Naive thymus-derived CD8-positive, alpha-beta T cell (primary cell): ENCODE measurements at places on chromosomes 1 and 21. TPM values are rescaled to one million over a fixed set of nuclear protein-coding genes. Genes with fewer than 3 reads are reported as not detected.

- no peak for DNase-seq
Observed at GRCh38 chr1:79517470-79518224, 511.1 kb upstream of the ADGRL4 start.

ZP4 gene
- total RNA-seq: not detected

DNA sequence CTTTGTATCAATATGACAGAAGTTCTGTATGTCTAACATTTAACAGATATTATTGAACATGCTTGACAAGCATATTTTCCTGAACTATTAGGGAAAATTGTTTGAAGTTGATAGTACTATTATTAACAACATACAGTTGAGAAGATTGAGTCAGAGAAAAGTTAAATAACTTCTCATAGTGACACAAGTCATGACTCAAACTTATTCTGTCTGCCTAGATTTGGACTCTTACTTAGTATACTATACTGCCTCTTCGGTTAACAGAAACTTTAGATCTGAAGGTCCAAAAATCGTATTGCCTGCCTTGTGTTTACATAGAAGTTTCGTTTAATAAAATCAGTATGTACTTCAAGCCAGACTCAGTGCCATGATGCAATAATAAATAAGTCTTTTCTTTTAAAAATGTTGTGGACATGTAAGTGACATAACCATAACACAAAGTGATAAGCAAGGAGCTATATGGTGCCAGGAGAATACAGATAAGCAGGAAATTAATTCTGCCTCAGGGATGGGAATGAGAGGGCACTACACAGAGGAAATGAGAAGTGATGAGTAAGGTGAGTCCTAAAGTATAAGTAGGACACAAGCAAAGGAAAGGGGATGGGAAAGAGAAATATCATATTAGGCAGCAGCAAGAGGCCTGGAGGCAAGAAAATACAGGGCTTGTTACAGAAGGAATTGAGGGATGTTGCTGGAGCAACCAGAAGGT is 48.1 kb downstream of the LHX9 start:
- no peak for DNase-seq

DNA sequence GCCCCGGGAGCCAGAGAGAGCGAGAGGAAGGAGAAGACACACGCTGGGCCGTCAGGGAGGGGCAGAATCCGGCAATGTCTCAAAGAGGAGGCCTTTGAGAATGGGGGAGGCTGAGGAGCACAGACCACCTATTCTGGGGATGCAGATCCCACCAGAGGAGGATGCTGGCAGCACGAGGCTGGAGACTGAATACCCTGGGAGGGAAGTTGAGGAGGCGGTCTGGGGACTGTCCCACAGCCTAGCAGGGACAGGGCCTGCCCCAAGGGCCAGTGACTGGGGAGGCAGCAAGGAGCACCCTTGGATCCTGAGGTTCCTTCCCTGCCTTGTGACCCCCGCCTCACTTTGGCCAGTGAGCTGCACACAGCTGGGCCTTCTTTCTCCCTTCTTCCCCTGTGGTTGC is 49.2 kb downstream of the SLC37A1 start:
- no peak for DNase-seq

DNA sequence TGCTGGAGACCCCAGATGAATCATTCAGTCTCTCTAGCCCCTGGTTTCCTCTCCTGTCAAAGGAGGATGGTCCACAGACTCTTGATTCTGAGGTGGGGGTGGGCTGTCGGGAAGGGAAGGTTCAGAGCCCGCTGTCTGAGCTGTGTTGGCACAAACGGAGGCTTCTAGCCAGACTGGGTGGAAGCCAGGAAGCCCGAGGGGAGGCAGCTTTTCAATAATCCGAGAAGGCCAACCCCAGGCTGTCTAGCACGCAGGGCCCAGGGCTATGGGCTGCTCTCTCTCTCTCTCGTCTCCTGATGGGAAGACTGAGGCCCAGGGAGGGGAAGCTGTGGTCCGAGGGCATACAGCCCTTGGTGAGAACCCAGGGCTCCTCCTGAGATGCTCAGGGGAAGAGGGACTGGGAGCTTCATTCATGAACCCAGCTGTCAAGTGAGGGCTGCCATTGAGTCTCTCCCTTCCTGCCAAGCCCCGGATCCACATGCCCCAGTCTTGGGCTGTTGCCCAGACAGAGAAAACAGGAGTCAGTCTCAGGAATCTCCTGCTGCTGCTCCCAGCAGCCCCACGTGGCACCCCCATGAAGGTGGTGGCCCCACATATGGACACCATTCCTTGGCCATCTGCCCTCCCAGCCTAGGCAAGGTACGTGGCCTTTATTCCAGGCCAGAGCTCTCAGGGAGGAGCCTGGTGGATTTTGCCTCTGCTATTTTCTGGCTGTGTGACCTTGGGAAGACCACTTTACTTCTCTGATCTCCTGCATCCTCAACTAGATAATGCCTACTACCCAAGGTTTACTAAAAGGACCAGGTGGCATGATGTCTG is 44.4 kb downstream of the RAP1GAP start:
- no peak for DNase-seq

- DNase-seq: no peak
Observed at GRCh38 chr21:17492415-17493168, 20.3 kb upstream of the CXADR start.

DNA sequence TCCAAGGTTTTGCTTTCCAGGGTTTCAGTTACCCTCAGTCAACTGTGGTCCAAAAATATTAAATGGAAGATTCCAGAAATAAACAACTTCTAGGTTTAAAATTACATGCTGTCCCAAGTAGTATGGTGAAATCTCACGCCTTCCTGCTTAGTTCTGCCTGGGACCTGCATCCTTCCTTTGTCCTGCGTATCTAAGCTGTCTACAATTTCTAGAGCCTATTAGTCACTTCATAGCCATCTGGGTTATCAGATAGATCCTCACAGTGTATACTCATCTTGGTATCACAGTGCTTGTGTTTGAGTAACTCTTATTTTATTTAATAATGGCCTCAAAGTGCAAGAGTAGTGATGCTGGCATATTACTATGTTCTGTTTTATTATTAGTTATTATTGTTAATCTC is 157.7 kb downstream of the ROR1 start:
- no peak for DNase-seq

SYDE2 gene
- 8.5 TPM for total RNA-seq

DNA sequence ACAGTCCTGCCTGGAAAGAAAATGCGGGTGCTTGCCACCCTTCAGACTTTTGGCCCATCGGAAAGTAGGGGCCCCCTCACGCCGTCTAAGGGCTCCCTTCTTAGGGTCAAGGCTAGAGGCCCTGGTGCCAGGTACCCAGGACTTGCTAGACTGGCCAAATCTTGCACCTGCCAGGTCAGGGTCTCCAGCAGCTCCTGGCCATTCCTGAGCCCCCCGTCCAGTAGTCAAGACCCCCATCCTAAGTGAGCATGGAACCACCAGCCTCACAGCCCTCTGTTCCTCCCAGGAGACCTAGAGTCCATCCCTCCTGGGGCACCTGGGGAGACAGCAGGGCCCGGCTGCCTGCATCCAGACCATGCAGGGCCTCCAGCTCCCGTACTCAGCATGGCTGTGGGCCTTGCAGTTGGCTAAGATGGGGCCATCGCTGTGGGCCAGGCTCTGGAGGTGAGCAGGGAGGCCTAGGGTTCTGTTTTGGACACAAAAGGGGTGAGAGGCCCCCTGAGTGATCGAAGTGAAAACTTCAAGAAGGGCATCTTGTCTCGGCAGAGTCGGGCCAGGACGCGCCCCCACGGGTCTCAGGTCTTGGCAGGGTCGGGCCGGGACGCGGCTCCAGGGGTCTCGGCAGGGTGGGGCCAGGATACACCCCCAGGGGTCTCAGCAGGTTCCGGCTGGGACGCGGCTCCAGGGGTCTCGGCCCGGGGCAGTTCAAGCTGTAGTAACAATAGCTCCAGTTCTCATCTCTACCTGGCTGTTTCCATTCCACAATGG is 5.9 kb downstream of the FNDC10 start:
- no peak for DNase-seq

RPTN gene
- total RNA-seq: not detected

L1TD1 gene
- total RNA-seq: not detected

- no peak for DNase-seq
Observed at GRCh38 chr1:170010443-170010842, 64.1 kb downstream of the KIFAP3 start.

DNA sequence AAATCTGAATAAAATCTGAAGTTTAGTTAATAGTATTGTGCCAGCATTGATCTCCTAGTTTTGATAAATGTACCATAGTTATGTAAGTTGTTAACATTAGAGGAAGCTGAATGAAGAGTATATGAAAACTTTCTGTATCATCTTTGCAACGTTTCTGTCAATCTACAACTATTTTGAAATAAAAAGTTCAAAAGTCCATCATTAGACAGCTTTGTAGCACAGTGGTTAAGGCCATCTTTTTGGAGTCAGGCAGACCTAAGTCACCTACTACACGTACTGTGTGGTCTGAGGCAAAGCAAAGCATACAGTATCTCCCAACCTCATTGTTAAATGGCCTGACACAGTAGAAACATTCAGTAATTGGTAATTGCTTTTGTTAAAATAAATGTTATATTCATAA is 47.9 kb upstream of the ATP1A1 start:
- no peak for DNase-seq

GRCh38 chr1:229231754-229232119 is 39.2 kb upstream of the RAB4A start:
- no peak for DNase-seq

- DNase-seq: no peak
Observed at GRCh38 chr1:245325922-245326795, 171.4 kb downstream of the KIF26B start.

AUNIP gene
- total RNA-seq: not detected

LRRC53 gene
- not detected for total RNA-seq

DNA sequence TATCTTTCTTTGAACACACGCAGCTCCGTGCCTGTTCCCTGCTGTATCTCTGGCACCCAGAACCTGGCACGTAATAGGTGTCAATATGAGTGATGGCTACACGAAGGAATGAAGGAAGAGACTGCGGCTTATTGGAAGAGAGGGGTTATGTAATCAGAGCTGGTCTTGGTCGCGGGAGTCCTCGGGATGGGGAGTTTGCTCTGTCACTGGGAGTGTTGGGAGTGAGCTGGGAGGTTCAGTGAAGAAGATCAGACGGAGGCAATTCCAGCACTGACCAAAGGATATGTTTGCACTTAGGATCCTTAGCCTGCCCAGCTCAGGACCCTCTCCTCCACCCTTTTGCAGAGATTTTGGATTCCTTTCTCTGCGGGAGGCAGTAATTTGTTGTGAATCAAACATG is 709.1 kb downstream of the PTPRU start:
- DNase-seq: no peak

DNA sequence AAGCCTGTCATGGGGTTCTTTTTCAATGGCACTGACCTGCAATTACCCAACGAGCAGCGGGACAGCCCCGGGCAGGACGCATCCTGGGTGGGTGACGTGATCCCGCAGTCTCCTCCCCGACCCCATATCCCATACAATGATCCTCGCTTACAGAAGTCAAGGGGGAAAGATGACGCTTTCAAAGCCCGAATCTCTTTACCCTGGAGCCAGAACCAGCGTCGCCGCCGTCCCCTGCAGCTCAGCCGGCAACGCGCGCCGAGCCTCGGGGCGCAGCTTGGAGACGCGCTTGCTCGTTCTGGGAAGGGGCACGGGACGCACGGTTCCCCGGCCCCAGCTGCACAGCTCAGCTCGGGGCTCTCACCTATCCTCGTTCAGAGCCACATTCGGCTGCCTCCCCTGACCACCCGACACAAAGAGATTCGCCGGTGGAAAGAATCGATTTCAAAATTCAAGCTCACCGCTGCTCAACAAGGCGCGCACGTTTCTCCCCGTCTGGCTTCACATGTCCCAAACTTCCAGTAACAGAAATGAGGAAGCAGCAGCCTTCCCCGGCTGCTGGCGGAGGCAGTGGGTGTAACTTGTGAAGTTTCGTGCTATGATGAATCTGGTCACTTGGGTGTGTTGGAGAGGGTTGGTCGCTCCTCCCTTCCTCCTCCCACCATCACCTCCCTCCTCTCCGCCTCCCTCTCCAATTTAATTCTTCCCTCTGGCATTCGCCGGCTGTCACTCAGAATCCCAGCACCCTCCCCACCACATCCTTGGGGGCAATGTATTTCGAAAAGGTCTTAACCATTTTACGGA is at the start of gene TIAM1:
Gene TIAM1, minus strand, starts transcription at position 582 of the 801 bp plus-strand sequence. CDS start 77,289 bp downstream, outside the sequence.
- no peak for DNase-seq

MIXL1 gene
- not detected for total RNA-seq

- no peak for DNase-seq
Observed at GRCh38 chr1:157181258-157181657, 43.1 kb upstream of the ETV3 start.

- DNase-seq: no peak
Observed at GRCh38 chr1:161324020-161324419, 9.8 kb downstream of the SDHC start.

ANKRD34A gene
- total RNA-seq: 1.6 TPM

EVA1C gene
- total RNA-seq: 14.4 TPM

DNA sequence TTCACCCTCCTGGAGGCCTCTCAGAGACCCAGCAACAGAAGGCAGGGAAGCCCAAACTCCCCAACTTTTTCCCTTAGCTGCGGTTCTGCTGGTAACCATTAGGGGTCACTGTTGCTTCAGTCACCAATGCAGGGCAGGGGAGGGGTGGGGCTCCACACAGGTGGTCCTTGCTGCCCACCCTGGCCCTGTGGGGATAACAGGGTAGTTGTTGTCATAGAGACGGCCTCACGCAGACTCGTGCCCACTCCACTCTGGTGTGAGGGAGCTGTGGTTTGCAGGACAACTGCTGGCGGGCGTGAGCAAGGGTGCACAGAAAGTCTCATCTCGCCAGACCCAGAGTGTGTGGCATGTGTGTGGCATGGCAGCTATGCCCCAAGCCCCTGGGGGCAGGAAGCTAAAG is 19.9 kb downstream of the INSRR start:
- no peak for DNase-seq

CENPL gene
- total RNA-seq: 14.2 TPM

- DNase-seq: no peak
Observed at GRCh38 chr1:980137-980571, 1.7 kb downstream of the PERM1 start.

DNA sequence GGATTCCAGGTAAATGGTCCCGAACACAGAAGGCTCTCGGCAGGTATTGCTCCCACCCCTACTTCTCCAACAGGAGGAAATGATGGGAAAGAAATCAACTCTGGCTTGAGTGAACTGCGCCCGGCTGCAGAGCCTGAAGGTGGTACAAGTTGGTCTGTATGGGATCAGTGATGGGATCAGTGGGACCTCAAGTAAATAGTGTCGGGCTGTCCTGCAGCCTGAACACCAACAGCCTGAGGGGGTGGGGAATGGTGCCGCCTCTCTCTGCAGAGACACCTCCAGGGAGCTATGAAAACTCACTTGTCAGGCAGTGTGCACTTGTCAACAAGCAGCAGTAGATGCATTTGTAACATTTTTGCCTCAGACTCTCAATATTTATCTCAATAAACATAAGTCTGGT is 183.5 kb downstream of the MATN1 start:
- DNase-seq: no peak
